ENCODE measurements at places on chromosomes 3 and 15. TPM values are rescaled to one million over a fixed set of nuclear protein-coding genes. Genes with fewer than 3 reads are reported as not detected.

NKIRAS1 gene
- 4.9 TPM for total RNA-seq

DNA sequence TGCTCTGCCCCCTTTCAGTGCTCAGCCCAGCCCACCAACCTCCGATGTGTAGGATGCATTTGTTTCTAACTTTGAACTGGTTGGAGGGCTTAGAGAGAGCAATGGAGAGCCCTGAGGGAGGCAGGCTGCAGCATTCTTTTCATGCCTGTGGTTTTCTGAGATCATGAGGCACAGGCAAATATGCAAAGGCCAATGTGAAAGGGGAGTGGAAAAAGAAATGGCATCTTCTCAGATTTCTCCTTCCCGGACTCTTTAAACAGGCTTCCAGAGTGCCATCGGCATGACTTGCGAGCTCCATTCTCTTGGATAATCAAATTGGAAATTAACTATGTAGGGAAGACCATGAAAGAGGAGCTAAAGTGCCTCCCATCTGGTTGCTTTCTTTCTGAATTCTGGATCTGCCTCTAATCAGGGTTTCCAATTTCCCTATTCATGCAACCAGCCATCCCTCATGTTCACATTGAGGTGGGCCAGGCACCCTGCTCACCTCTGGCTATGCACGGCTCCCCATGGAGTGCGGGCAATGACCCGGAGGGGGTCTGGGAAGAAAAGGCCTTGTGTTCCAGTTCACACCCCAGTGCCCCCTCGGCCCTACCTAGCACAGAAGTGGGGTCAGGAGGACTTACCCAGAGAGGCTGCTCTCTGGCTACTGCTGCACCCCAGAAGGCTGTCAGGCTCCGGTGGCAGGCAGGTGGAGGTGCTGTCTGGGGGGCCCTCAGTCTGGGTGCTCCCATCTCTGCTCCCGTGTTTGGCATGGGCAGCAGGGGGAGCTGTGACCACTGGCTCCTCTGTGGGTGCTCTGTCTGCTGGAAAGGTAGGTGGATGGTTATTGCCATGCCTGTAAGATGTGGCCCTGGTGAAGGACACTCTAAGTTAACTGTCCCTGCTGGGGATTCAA lies 16.1 kb downstream of the AMOTL2 start:
- no peak for DNase-seq
- peaks cover 4% of the 10 kb centered on the region for H3K27me3 ChIP-seq
- H3K27ac ChIP-seq: no peak overlapping the region
- no peaks in the 10 kb centered on the region for H3K36me3 ChIP-seq
- H3K4me1 ChIP-seq: no peaks in the 10 kb centered on the region

- no peaks in the 10 kb centered on the region for H3K36me3 ChIP-seq
- H3K27me3 ChIP-seq: peaks cover 30% of the 10 kb centered on the region
- H3K4me1 ChIP-seq: no peaks in the 10 kb centered on the region
- no peak overlapping the region for H3K4me3 ChIP-seq
These were observed 9.0 kb upstream of the ADCY5 start for GRCh38 chr3:123457841-123458240.

GRCh38 chr3:192637803-192638202 lies 89.5 kb downstream of the FGF12 start:
- no peaks in the 10 kb centered on the region for H3K27me3 ChIP-seq
- no peak for DNase-seq
- no peaks in the 10 kb centered on the region for H3K36me3 ChIP-seq
- H3K4me1 ChIP-seq: no peaks in the 10 kb centered on the region

GOLGA8Q gene
- 16.0 TPM for total RNA-seq

DNA sequence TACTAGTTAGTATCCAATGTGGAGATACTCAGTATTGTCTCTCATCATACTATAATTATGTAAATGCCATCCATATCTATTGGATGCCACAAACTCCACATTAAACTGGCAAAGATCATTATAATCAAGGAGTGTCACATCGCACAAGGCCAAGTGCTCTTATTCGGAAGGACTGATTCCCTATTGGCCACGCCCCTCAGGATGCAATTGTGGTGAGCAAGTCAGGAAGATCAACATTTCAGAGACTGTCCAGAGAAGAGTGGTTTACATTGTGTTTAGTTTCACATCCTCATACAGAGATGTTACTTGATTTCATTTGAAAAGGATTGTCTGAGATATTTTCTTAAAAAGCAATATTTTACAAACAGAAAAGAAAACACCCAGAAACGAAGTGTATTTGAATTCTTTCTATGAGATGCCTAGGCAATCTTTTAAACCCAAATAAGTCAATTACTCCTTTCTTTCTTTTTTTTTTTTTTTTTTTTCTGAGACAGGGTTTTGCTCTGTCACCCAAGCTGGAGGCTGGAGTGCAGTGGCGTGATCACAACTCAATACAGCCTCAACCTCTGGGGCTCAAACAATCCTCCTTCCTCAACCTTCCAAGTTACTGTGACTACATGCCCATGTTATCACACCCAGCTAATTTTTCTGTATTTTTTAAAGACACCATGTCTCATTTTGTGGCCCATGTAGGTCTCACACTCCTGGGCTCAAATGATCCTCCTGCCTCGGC lies 369.1 kb downstream of the RBMS3 start:
- H3K27me3 ChIP-seq: peaks cover 3% of the 10 kb centered on the region
- H3K4me1 ChIP-seq: peaks cover 5% of the 10 kb centered on the region
- H3K4me3 ChIP-seq: no peak overlapping the region
- DNase-seq: no peak

MYL3 gene
- total RNA-seq: not detected

ALPK3 gene
- 0.17 TPM for total RNA-seq

DNA sequence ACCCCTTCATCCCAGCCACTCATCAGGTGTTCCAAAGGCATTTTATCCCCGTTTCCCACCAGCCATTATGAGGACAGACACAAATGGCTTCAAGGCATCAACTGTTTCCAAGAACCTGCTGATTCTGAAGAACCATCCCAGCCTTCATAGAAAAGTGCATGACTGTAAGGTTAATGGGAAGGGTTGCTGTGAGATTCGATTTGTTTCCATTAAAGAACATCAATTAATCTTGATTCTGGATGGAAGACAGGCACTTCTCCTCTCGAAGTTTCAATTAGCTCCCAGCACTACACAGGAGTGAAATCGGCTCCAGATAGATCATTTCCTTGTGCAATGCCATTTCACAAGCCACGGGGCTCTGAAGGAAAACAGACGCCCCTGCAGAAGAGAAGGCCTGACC lies 25.8 kb downstream of the SRGAP3 start:
- no peak overlapping the region for H3K27ac ChIP-seq
- no peak overlapping the region for H3K4me3 ChIP-seq
- no peak for DNase-seq
- no peaks in the 10 kb centered on the region for H3K27me3 ChIP-seq
- H3K36me3 ChIP-seq: no peaks in the 10 kb centered on the region

DNA sequence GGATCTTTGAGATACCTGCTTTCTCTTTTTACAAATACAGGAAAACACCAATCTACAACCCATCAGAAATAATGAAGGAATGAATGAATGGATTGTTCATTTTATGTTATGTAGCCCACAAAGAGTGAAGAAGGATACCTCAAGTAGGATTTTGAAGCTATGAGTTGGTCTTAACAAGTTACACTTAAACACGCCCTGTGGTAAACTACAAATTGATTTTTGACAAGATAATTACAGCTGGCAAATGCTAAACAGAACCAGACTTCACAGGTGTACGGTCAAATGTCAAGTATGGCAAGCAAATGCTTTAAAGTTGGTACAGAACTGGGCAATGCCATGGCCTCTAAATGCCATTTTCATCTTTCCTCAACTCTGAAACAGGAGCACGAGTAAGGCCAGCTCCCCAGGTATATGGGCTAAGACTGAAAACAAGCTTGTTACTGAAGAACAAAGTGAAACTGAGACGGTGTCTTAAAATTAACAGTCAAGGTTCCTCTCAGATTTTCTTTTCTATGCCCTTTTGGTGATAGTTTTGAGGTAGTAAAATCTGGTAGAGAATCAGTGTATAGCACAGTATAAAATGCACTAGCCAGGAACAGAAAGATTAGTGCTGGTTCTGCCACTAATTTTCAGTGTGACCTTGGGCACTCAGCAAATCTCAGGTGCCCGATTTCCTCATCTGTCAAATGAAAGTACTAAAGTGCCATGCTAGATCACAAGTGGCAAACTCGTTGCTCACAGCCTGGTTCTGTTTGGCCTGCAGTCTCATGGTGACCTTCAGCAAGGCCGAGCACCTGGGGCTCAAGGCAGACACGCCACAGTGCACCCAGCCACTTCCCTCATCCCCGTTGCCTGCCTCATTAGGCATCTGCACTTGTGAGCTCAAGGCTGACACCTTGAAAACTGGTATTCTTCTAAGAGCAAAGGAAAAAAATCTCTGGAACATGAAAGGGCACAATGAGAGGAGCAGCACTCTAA lies 9.5 kb downstream of the RUVBL1 start:
- H3K36me3 ChIP-seq: peaks cover 43% of the 10 kb centered on the region
- H3K27ac ChIP-seq: peak overlapping the region; percentile 47
- no peak overlapping the region for H3K4me3 ChIP-seq
- DNase-seq: no peak
- no peaks in the 10 kb centered on the region for H3K27me3 ChIP-seq

GRCh38 chr3:129616713-129617112 lies 10.2 kb upstream of the PLXND1 start:
- peaks cover 3% of the 10 kb centered on the region for H3K4me1 ChIP-seq
- DNase-seq: no peak
- no peaks in the 10 kb centered on the region for H3K36me3 ChIP-seq
- no peak overlapping the region for H3K27ac ChIP-seq

FOXB1 gene
- 0.74 TPM for total RNA-seq

TMIE gene
- total RNA-seq: 0.36 TPM

DNA sequence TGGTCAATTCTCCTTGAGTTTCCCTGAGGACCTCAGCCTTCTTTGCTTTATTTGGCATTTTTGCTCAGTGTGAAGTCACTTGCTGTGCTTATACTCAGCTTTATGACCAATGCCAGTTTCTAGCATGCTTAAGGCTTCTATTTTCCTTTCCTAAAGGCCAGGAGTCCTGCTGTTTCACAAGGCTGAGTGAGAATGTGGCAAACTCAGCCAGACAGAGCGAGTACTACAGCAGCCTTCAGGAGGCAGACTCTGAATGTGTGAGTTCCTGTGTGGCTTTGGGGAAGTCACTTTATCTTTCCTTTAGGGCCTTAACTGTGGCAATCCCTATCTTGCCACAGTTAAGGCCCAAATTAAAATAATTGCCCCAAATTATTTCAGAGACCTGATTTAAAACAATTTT lies 213.2 kb upstream of the MRPL3 start:
- no peaks in the 10 kb centered on the region for H3K4me1 ChIP-seq
- DNase-seq: no peak
- no peak overlapping the region for H3K4me3 ChIP-seq
- no peak overlapping the region for H3K27ac ChIP-seq
- no peaks in the 10 kb centered on the region for H3K36me3 ChIP-seq
- no peaks in the 10 kb centered on the region for H3K27me3 ChIP-seq

FGD5 gene
- total RNA-seq: not detected

- H3K27me3 ChIP-seq: peaks cover 16% of the 10 kb centered on the region
- H3K4me1 ChIP-seq: peaks cover 38% of the 10 kb centered on the region
- H3K4me3 ChIP-seq: no peak overlapping the region
- DNase-seq: peak; percentile 35
- no peak overlapping the region for H3K27ac ChIP-seq
These were observed 118.0 kb upstream of the MEF2A start for GRCh38 chr15:99447497-99448371.

DNA sequence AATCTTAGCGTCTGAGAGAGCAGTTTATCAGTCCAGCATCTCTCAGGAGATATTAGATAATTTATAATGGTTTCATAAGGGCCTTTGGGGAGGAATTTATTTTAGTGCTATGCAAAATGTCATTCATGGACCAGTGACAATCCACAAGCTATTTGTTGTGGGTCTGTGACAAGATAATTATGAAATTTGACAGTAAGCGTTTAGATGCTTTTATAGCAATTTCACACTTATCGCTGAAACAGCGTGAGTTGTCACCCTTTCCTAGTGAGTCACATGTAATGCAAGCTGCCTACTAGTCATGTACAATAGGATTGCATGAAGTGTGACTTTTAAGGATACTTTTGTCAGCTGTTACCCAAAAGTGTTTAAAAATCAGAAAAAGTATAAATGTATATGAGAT lies 315.6 kb upstream of the THBS1 start:
- no peaks in the 10 kb centered on the region for H3K36me3 ChIP-seq
- peaks cover 12% of the 10 kb centered on the region for H3K4me1 ChIP-seq
- H3K27ac ChIP-seq: no peak overlapping the region
- no peak for DNase-seq
- no peak overlapping the region for H3K4me3 ChIP-seq
- peaks cover 15% of the 10 kb centered on the region for H3K27me3 ChIP-seq

DNA sequence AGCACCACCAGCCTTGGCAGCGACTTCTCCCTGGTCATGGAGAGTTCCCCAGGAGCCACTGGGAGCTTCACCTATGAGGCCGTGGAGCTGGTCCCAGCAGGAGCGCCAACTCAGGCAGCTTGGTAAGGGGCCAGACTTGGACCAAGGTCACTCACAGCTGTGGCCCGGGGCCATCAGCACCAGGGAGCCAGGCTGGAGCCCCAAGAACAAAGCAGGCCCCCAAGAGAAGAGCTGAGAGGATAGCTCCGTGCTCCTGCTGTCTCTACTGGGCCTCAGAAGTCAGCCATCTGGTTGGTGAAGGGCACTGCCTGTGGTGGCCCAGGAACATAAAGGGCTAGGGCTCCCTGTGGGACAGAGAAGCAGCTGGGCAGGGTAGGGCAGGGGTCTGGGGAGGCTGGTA lies 14.7 kb upstream of the CPNE9 start:
- H3K4me3 ChIP-seq: no peak overlapping the region
- H3K27ac ChIP-seq: no peak overlapping the region
- peaks cover 21% of the 10 kb centered on the region for H3K36me3 ChIP-seq
- DNase-seq: no peak
- H3K27me3 ChIP-seq: no peaks in the 10 kb centered on the region

DNA sequence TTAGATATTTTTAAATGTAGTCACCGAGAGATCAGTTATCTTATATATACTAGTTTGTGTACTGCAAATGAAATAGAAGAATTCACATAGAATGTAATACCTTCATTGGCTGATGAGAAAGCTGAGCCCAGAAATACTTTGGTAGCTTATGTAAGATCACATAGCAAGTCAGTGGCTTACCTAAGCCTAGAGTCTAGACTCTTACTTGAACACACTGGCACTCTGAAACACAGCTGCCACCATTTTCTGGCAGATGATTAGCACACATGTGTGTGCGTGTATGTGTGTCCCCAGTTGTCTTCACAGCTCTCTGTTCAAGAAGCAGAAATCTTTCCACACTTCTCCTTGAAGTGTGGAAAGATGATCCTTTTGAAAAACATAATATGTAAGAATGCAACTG lies 124.3 kb downstream of the NEO1 start:
- no peak for DNase-seq
- H3K4me3 ChIP-seq: no peak overlapping the region
- H3K27me3 ChIP-seq: no peaks in the 10 kb centered on the region
- H3K36me3 ChIP-seq: peaks cover 1% of the 10 kb centered on the region

EFCAB12 gene
- total RNA-seq: 1.2 TPM

- peaks cover 5% of the 10 kb centered on the region for H3K4me1 ChIP-seq
- H3K36me3 ChIP-seq: no peaks in the 10 kb centered on the region
- DNase-seq: no peak
- H3K27me3 ChIP-seq: no peaks in the 10 kb centered on the region
- no peak overlapping the region for H3K27ac ChIP-seq
These were observed 22.6 kb downstream of the CYP8B1 start for GRCh38 chr3:42853056-42853455.

- H3K4me1 ChIP-seq: peaks cover 19% of the 10 kb centered on the region
- H3K36me3 ChIP-seq: no peaks in the 10 kb centered on the region
- H3K27me3 ChIP-seq: peaks cover 10% of the 10 kb centered on the region
- no peak overlapping the region for H3K4me3 ChIP-seq
- H3K27ac ChIP-seq: no peak overlapping the region
These were observed 8.6 kb downstream of the GABRR3 start for GRCh38 chr3:98026425-98027084.

PLA2G4F gene
- not detected for total RNA-seq

Data from activated naive CD8-positive, alpha-beta T cell treated with anti-CD3 and anti-CD28 coated beads, Interleukin-2, amount 10 ng/mL, durations not matched to agents 7 days and 5 days (primary cell).